ENCODE measurements at places on chromosomes 7 and 10.

DNA sequence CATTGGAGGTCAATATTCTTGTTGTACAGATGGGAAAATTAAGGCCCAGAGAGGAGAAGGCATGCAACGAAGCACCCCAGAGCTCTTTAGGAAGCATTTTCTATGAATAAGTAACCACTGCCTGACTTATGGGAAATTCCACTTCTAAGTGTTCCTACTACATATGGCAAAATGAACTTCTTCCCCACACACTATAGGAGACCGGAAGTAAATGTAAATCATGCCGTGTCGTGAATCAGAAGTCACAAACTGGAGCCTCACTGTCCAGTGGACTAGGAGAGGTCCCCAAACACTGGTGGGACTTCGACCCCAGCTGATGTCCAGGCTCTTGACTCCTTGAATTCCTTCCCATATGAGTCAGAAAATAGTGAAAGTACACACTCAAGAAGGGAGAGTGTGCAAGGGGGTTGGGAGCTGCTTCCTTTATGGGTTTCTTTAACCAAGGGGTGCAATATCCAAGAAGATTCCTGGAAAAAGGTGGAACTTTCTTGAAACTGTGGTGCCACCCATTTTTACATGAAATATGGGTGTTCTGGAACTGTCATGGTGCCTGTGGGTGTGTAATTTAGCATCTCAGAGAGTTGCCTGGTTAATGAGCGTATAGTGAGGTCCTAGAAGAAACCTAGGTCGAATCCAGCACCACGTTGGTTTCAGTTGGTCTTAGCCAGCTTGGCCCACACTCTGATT lies 6.7 kb downstream of the RASSF4 start:
- DNase-seq: no peak

GRCh38 chr7:123772652-123773051 lies 23.8 kb upstream of the WASL start:
- DNase-seq: no peak

GRCh38 chr7:74143383-74143782 lies 30.8 kb upstream of the EIF4H start:
- DNase-seq: no peak

GRCh38 chr7:79258826-79259225 lies 194.6 kb downstream of the MAGI2 start:
- no peak for DNase-seq

DNA sequence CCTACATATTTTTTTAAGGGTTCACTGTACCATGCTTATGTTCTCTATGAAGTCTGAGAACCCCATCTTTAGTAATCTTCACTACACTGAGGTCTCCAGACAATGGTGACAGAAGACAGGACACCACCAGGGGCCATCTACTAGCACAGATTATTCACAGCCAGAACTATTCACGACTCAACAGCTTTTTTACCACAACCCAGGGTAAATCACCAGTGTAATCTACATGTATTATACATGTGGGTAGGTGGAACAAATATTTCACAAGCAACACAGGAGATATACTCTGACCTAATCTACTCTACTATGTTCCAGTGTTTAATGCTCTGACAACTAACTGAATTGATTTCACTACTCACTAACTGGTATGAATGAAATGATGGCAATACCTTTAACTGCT lies 136.1 kb downstream of the ELMO1 start:
- no peak for DNase-seq

All from activated T-cell treated with anti-CD3 and anti-CD28 coated beads, Interleukin-2, amount 50 U/mL, for 48 hours (primary cell).